ENCODE measurements at places on chromosomes 5 and 9.

DNA sequence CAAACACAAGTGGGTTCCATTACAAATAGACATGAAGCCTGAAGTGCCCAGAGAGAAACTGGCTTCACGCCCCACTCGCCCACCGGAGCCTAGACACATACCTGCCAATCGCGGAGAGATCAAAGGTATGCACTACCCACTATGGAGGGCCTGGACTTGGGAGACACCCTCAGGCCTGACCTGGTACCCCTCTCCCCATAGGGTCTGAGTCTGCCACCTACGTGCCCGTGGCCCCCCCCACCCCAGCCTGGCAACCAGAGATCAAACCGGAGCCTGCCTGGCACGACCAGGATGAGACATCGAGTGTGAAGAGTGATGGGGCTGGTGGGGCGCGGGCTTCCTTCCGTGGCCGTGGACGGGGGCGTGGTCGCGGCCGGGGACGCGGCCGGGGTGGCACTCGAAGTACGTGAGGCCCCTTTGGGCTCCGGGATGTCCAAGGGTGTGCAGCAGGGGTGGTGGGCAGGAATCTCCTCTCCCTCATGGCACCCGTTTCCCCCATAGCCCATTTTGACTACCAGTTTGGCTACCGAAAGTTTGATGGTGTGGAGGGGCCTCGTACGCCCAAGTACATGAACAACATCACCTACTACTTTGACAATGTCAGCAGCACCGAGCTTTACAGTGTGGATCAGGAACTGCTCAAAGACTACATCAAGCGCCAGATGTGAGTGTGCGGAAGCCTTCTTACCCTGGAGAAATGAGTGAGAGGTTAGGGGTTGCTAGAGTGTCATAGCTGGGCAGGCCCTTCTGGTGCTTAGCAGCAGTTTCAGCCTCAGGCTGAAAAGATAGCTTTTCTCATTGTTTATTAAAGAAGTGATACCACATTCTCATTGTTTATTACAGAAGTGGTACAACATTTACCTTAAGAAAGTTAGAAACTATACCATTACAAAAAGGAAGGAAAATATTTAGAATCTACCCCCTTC, 38.7 kb downstream of the LARP1 start:
- DNase-seq = no peak

DNA sequence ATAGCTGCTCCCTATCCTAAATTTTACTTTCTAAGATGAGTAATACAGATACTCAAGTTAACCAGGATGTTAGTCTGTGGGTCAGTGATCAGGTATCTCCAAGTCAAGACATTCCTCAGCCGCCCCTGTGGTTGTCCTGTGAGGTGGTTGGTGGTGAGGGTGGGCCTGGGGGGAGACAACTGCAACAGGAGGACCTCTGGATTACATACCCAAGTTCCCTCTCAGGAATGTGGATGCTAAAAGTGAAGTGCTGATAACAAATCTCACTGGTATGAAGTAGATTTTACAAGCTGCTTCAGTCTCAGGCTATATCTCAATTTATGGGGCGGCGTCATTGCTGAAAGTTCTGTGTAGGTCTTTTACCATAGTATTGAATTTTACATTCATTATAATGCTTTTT, 38.3 kb downstream of the SLC1A3 start:
- no peak for DNase-seq

DNA sequence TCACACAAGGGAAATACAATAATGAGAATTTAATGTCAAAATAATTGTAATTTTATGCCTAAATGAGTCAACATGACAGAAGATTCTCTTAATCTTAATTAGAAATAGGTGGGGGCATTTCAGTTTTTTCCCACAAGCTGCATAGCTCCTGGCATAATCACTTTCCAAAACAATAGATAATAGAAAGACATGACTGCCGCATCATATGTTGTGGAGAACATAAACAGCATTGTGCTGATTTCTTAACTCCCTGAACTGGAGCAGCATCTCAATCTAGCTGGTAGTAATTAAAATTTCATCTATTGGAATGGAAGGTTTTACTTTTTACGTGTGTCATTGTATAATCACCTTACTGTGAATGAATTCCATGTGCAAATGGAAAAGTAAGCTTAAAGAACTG, 112.1 kb downstream of the ST8SIA4 start:
- DNase-seq = no peak

DNA sequence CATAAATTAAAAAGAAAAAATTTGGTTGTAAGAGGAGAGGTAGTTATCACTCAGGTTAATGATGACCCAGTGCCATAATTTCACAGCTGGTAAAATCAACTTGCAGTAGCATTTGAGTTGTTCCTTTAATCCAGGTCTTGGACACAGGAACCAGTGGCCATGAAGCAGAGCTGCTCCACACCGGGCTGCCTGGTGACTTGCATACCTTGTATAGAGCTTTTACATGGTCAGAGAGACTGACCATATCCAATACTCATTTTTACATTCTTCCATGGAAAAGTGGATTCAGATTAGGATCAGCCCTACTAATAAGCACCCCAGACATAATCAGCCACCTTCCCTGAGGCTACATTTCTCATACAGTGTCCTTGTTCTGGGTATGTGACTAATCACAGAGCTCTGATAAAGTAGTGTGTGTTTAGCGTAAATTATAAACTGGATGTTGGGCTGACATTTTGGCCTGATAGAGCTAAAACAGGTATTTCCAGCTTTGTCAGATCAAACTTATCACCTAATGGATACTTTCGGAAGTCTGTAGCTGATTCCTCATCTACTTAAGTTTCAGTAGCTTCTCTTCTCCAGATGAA, 77.0 kb upstream of the ZSWIM6 start:
- no peak for DNase-seq

GRCh38 chr9:27726244-27727081, 153.2 kb upstream of the C9orf72 start:
- no peak for DNase-seq

Data from activated T-helper 1 cell treated with anti-CD3 and anti-CD28 coated beads, Interleukin-2, amount 50 U/mL, for 16 hours (primary cell).